ENCODE measurements at places on chromosomes 7 and 10. TPM values are rescaled to one million over a fixed set of nuclear protein-coding genes. Genes with fewer than 3 reads are reported as not detected.
A peak's percentile ranks its signal among the peaks of the same experiment; 100 is the strongest.

Gene IQCE
- 10.1 TPM for total RNA-seq

Gene DIP2C
- 7.0 TPM for total RNA-seq

Gene HOXA9
- not detected for total RNA-seq

Gene SEPHS1
- total RNA-seq, result 60.7 TPM

Gene GARIN1A
- total RNA-seq, result 0.48 TPM

GRCh38 chr10:92146107-92146506, 144.8 kb downstream of the CPEB3 start:
- no peak for DNase-seq

DNA sequence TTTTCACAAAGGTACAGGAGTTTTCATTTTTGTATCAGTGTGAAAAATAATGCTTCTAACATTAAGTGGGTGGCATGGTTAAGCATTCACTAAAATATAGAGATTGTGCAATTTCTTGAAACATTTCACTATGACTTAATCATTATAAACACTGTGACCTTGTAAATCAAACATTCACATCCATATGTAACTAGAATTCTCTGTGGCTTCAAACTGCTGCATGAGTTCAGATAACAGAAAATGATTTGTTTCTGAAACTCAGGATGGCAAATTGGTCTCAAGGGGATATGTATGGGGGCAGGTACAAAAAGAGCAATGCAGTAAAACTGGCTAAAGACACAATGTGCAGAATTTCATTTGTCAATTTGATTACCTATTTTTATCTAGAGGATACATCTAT, 3.8 kb downstream of the FAM133B start:
- no peak for DNase-seq

GRCh38 chr10:64486149-64486548, 964.9 kb downstream of the REEP3 start:
- no peak for DNase-seq

- DNase-seq, result no peak
Observed at GRCh38 chr7:122257056-122257455, 47.5 kb downstream of the FEZF1 start.

DNA sequence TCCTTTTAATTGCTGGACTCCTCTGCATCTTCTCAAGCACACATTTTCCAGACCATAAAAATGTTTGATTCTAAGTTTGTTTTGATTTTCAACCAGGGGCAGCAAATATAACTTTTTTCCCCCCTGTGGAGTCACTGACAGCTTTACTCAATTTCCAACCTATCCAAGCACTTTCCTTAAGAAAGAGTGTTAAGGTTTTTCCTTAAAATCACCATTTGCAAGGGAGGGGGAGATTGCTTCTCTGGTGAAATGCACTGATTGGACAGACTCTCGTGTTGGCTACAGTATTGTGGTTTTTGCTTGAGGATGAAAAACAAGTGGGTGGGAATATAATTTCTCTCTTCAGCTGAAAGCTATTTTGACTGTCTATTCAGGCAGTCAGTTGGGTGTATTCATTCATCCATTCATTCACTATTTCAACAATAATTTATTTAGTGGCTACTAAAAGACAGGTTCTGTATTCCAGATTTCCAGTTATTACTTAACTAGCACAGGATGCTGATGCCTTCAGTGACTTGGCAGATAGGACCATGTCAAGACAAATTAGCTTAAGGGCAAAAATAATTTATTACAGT, 146.3 kb downstream of the BAMBI start:
- no peak for DNase-seq

DNA sequence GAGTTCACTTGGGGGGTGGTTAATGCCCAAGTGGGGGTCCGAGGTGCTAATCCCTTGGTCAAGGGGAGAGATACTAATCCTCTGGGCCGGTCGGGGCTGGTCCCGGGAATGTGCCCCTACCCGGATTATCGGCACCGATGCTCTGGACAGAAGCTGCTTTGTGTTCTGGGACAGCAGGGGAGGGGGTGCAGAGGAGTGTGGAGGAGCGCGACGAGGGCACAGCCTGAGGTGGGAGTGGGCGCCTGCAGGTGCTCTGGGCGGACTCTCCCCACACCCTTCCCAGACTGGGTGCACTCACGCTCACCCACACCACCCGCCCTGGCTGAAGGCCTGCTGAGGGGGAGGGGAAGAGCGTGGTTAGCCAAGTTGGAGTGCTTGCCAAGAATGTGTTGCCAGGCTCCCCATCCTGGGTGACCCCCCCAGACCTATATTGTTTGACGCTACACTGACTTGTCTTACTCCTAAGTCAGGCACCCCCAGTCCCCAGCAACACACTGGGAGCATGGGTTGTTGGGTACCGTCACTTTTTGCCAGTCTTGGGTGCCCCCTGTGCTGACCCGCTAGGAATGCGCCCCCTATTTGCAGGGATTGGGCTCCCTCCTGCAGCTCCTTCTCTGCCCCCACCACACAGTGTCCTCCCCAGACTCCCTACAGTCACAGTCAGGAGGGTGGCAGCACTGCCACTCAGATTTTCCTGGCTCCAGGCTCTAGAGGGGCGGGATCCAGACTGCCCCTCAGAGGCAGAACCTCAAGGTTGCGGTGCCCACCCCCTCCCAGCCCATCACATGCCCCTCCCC, 1.2 kb downstream of the SLC4A2 start:
- DNase-seq, result peak; percentile 64

GRCh38 chr7:114740095-114740494, 181.8 kb upstream of the MDFIC start:
- no peak for DNase-seq

DNA sequence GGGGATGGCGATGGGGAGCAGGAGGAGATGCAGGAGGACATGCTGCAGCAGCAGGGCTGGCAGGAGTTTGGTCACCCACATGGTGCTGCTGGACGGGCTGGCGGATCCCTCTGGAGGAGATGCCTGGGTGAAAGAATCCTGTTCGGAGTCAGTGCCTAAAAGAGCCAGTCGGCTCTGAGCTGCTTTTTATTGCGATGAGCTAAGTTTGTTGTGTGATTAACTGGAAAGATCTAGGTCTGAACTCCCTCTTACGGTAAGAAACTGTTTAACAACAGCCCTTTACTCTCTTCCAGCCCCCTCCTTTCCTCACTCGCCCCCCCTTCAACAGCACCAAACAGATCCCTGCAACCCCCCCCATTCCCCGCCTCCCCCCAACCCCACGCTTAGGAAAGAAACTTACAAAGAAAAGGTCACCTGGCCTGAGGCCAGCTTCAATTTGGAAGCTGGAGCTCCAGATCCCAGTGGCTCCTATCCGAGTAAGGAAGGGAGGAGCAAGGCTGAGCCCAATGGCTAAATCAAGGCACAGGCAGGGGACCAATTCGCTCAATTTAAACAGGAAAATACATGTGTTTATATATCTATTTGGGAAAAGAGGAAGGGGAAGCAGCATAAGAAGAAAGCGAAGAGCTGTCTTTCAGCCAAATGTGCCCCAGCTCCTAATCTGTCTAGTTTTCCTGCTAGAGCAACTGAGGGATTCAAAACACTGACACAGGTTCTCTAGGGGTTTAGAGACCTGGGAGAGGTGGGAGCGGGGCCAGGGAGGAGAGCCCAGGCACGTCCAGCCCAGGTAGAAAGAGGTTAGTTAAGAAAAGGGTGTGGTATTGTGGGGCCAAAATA, at the start of gene HGF:
TSS of gene HGF (minus strand) at position 157 of the 837 bp plus-strand sequence. CDS start at position 81, 76 bp downstream.
- DNase-seq, result peak; percentile 26

- DNase-seq, result peak; percentile 14
Observed at GRCh38 chr7:104267701-104268368, 60.0 kb upstream of the ORC5 start.

- peak; percentile 38 for DNase-seq
Observed at GRCh38 chr7:107593025-107593410, 13.0 kb downstream of the BCAP29 start.

DNA sequence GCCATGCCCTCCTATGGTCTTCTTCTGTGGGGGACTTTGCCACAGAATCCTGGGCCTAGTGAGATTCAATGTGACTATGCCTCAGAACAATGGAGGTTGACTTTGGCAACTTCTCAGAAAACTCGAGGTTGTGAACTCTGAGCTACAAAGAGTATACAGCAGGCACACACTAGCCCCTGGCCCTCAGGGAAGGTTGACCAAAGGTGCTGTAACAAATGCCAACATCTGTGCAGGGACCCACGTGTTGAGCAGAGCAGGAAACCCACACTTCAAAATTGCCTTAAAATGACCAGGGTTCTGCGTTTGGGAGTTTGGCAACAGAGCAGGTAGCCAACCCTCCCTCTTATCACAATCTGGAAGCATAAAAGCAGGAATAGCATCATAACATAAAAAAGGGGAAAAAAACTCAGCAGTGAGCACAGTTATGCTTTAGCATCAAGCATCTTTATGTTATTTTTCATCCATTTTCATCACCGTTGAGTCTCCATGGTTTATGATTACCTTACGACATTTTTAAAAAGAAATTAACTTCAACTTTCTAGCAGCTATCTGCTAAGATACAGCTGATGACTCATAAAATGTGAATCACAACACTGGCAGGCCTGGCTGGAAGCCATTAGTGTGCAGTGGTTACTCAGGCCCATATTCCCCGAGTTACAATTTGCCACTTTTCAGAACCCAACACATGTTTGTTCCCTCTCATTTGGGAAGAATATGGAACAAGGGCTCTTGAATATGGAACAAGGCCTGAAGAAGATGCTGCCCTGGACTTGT, 11.1 kb downstream of the PRLHR start:
- peak; percentile 80 for DNase-seq

GRCh38 chr7:45874408-45875131, 1.7 kb upstream of the CCDC201 start:
- DNase-seq, result peak; percentile 83

DNA sequence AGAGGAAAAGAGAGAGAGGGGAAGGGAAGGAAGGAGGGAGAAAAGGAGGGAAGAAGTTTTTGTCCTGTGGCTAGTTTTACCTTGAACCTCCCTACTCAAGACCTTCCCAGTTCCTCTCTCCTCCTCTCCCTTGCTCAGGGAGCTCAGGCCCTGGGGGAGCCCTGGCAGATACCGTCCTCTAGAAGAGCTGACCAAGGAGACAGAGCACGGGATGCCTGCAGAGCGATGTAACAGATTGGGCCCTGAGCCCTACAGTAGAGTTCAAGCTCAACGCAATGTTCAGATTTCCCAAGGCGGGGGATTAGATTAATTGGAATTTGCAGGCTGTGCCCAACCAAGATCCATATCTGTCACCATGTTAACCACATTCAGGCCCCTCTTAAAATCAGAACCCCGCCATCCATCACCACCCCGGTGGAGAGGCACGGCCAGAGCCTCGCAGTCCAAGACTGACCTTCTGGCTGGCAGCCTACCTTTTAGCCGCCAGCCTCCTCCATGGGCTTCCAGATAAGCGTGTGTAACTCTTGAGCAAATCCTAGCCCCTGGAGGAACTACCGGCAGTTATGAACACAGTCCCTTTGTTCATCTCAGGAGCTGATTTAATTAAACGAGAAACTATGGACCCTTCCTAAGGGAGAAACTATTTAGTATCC, 70.6 kb downstream of the KCNMA1 start:
- DNase-seq, result no peak

DNA sequence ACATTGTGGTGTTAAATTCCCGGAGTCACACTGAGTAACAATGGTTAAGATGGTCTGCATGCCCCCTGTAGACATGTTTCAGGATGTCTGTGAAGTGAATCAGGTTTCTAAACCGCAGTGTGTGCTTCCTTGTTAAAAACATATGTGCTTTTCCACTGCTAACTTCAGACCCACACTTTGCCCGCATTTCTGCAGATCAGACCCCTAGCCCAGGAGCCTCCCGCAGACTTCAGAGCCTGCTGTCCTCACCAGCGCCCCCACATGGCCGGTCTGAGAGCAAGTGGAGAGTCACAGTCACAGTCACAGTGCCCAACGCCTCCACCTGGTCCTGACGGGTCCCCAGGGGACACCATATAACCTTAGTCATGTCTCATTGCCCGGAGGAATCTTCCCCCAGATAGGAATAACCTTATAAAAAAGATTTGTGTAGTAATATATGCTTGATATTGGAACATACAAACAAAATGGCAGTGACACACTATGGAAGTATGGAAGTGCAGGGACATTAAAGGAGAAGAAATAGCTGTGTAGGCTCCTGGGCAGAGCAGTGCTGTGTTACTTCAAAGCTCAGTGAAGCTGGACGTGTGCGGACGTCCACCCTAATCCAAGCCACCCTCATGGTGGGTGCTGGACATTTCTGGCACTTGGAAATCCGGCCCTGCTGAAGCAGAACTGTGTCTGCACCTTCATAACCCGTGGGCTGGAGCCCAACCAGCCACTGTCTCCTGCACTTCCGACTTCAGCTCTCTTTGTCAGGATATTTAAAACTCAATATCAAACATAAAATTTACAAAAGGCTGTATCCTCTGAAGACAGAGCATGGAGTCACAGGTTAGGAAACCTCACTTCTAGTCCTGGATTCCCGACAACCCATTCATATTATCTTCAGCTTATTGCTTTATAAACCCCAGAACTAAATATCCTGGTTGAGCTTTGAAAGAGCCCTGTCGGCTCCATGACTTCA, 29.0 kb downstream of the GSTO2 start:
- DNase-seq, result peak; percentile 62

DNA sequence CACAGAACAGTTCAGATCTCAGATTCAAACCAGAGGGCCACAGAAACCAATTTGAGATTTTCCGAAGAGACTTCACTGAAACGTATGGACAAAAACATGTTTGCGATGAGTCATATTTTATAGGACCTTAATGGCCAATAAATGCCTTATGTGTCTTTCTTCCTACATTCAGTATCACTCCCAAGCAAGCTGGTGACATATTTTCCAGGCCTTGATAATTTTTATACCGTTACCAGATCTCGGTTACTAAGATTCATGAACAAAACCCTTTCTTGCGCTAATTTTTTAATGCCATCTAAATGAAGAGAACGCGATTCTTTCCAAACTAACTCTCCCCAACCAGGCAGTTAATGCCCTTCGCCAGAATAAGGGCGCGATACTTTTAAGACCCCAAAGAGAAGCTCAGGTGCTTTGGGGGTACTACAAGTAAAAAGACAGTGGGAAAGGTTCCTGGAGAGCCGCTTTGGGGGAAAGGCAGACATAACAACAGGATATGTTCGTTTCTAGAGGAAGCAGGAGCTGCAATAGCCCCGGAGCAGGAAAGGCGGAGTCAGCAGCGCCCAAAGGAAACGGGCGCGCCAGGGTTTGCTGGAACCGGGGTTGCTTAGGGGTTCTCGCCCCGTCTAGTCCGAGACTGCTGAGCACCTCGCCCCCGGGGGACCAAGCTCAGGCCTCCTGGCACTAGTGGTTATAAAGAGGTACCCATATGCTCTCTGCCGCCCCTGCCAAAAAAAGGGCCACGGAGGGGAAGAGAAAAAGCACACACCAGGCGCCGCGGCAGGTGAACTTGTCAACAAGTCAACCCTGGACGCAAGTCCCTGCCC, 884 bp downstream of the ICA1 start:
- peak; percentile 12 for DNase-seq

DNA sequence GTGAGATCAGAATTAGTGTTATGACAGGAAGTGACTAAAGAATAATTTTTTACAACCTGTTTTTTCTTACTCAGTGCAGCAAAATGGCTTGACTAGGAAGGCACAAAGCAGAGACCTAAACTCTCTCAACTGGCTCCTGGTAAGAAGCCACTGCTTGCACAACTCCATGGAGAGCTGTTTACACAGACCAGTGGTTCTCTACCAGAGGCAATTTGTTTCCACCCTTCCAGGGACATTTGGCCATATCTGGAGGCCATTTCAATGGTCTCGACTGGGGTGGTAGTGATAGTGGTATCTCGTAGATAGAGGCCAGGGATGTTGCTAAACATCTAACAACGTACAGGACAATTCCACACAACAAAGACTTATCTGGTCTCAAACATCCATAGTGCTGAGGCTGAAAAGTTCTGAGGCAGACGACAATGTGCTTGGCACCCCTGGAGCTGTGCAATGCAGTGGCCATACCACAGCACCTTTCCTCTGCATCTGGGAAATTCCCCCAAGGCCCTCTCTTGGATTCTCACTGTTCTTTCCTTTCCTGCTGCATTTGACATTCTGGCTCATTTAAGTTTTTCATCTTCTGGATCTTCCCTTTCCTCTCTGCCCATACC, 105.4 kb upstream of the LAMB4 start:
- no peak for DNase-seq
